Upper lobe of left lung (tissue), 6 donors: ENCODE measurements at places on chromosomes 12 and 14. TPM values are rescaled to one million over a fixed set of nuclear protein-coding genes. Genes with fewer than 3 reads are reported as not detected.

GRCh38 chr12:109581856-109582255 is 8.3 kb downstream of the MVK start:
- no peaks in the 10 kb centered on the region for H3K4me1 ChIP-seq
- H3K4me3 ChIP-seq: no peak overlapping the region
- H3K27ac ChIP-seq: no peak overlapping the region
- peaks cover 73% of the 10 kb centered on the region for H3K36me3 ChIP-seq
- H3K27me3 ChIP-seq: no peaks in the 10 kb centered on the region

- H3K36me3 ChIP-seq: no peaks in the 10 kb centered on the region
- no peak overlapping the region for H3K27ac ChIP-seq
- no peaks in the 10 kb centered on the region for H3K4me1 ChIP-seq
- no peak for DNase-seq
Observed at GRCh38 chr14:105765893-105766614, 239.7 kb downstream of the TMEM121 start.

- peak; percentile 85 for DNase-seq
- no peak overlapping the region for H3K4me3 ChIP-seq
- H3K27ac ChIP-seq: no peak overlapping the region
- no peaks in the 10 kb centered on the region for H3K36me3 ChIP-seq
Observed at GRCh38 chr14:77139540-77140358, 1.8 kb downstream of the ZDHHC22 start.

DNA sequence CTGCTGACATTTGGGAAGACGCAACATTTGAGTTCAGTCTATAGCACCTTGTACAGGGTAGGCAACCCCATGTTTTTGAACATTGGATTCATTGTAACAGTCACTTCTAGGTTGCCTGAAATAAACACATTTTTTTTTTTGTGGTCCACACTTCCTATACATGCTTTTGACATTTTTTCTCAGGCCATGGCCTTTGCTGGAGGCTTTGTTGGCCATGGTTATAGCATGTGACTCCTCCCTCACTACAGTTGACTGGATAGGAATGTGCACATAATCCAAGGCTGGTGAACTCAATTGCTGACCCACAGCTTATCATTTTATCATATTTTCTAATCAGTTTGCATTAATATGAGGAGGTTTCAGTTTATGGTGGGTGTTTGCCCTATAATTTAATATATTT is 60.6 kb downstream of the TMEM117 start:
- DNase-seq: no peak
- H3K27ac ChIP-seq: no peak overlapping the region
- no peak overlapping the region for H3K4me3 ChIP-seq
- H3K4me1 ChIP-seq: no peaks in the 10 kb centered on the region
- no peaks in the 10 kb centered on the region for H3K27me3 ChIP-seq

DNA sequence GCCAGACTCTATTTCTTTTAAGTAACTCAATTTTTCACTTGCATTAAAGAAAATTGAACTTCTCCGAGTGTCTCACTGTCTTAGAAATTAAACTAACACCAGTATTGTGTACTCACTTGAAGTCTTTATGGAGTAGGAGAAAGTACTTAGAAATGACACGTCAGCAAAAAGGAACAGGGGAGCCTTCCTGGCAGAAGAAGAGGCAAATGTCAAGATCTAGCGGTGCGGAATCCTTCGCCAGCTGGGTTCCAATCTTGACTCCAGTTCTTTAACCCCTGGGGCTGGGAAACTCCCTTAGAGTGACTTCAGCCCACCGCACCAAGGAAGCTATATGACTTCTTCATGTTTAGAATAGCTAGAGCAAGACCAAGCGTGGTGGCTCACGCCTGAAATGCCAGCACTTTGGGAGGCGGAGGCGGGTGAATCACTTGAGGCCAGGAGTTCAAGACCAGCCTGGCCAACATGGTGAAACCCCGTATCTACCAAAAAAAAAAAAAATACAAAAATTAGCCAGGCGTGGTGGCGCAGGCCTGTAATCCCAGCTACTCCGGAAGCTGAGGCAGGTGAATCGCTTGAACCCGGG is 34.4 kb downstream of the WBP11 start:
- DNase-seq: no peak
- peaks cover 3% of the 10 kb centered on the region for H3K36me3 ChIP-seq
- H3K27ac ChIP-seq: peak overlapping the region; percentile 97

DNA sequence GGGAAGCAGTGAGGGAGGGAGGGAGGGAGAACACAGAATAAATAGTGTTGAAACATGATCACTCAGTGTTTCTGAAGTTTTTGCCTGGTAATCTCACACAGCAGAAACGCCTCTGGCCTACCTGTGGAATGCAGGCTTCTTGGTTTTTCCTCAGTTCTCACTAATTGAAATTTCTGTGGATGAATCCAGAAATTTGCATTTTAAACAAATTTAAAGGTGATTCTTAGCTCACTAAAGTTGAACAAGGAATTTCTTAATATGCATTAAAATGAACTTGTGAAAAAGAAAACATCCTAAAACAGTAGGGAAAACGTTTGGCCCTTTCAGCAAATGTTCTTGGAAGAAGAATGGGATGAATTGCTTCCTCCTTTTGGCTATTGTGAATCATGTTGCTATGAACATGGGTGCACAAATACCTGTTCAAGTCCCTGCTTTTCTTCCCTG is 1.4 kb downstream of the RNASE9 start:
- H3K36me3 ChIP-seq: no peaks in the 10 kb centered on the region
- no peak overlapping the region for H3K4me3 ChIP-seq
- no peak for DNase-seq
- H3K4me1 ChIP-seq: no peaks in the 10 kb centered on the region
- no peak overlapping the region for H3K27ac ChIP-seq
- H3K27me3 ChIP-seq: no peaks in the 10 kb centered on the region

DNA sequence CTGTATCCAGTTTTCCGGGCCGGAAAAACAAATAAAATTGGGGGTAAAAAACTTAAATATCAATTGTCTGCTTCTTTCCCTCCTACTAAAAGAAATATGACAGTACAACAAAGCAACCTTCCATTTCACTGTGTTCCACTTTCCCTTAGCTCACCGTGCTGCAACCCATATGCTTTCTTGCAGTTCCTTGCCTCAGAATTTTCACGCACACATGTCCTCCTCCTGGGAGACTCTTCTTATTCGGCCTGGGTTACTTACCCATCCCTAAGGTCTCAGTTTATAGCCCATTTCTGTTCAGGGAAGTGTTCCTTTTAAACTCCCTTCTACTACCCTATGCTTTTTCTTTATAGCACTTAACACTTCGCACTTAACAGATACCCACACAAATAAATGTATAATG is 4.5 kb upstream of the MAGOHB start:
- no peaks in the 10 kb centered on the region for H3K36me3 ChIP-seq
- no peak for DNase-seq
- no peak overlapping the region for H3K27ac ChIP-seq
- H3K4me3 ChIP-seq: no peak overlapping the region

The IRAK3 gene
- 37.5 TPM for total RNA-seq
